ENCODE measurements at places on chromosomes 4 and X. TPM values are rescaled to one million over a fixed set of nuclear protein-coding genes. Genes with fewer than 3 reads are reported as not detected.
A peak's percentile ranks its signal among the peaks of the same experiment; 100 is the strongest.

Gene FGF13
- polyA plus RNA-seq: 32.9 TPM

Gene TMSB15A
- polyA plus RNA-seq: 18.6 TPM

Gene TCP11X2
- polyA plus RNA-seq: 0.25 TPM

Gene XAGE1A
- not detected for polyA plus RNA-seq

Gene DDX53
- not detected for polyA plus RNA-seq

Gene PDLIM3
- polyA plus RNA-seq: 28.2 TPM

Gene SLC34A2
- polyA plus RNA-seq: 2.0 TPM

Gene NPNT
- 163 TPM for polyA plus RNA-seq

Gene GUCY1B1
- polyA plus RNA-seq: 13.5 TPM

Gene ARSH
- not detected for polyA plus RNA-seq

- H3K36me3 ChIP-seq: peaks cover 13% of the 10 kb centered on the region
- H3K27me3 ChIP-seq: no peaks in the 10 kb centered on the region
- peak overlapping the region; percentile 70 for H3K4me3 ChIP-seq
- H3K27ac ChIP-seq: peak overlapping the region; percentile 100
Measured at GRCh38 chrX:48958635-48959094, 1.3 kb upstream of the OTUD5 start.

DNA sequence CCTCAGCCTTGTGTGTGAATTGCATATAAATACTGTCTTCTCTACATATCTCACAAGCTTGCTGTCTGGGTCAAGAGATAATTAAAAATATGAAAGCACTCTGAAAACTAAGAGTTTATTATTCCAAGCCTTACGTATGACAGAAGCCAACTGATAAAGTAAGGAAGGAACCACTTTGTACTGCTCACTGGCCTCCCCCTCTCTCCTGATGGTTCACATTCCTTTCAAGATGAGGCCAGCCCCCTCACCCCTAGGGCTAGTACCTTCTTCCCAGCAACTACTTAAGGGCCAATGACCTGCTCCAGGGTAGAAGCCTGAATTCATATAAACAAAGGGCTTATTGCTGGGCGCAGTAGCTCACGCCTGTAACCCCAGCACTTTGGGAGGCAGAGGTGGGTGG is 5.4 kb upstream of the SOWAHD start:
- H3K27ac ChIP-seq: no peak overlapping the region
- peaks cover 21% of the 10 kb centered on the region for H3K4me1 ChIP-seq
- no peaks in the 10 kb centered on the region for H3K36me3 ChIP-seq
- DNase-seq: no peak

DNA sequence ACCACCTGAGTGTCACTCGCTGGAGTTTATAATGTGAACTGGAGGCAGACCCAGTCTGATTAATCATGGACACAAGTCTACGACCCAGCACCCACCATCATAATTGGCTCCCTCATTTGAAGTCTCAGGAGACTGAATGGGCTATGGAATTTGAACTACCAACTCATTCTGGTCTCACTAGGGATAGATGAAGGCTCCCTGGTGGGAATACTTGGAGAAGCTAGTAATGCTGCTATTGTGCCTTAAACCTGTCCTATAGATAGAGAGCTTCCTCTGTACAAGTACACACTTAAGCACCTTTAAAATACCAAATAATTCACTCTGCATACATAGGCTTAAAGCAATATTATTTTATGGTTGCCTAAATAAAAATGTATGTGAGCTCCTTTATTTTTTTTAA is 90.8 kb upstream of the SMARCAD1 start:
- H3K27me3 ChIP-seq: no peaks in the 10 kb centered on the region
- H3K27ac ChIP-seq: no peak overlapping the region
- H3K4me1 ChIP-seq: no peaks in the 10 kb centered on the region

GRCh38 chr4:18366892-18367291 is 345.3 kb upstream of the LCORL start:
- no peak overlapping the region for H3K27ac ChIP-seq
- H3K27me3 ChIP-seq: no peaks in the 10 kb centered on the region
- no peaks in the 10 kb centered on the region for H3K36me3 ChIP-seq
- H3K4me1 ChIP-seq: no peaks in the 10 kb centered on the region

DNA sequence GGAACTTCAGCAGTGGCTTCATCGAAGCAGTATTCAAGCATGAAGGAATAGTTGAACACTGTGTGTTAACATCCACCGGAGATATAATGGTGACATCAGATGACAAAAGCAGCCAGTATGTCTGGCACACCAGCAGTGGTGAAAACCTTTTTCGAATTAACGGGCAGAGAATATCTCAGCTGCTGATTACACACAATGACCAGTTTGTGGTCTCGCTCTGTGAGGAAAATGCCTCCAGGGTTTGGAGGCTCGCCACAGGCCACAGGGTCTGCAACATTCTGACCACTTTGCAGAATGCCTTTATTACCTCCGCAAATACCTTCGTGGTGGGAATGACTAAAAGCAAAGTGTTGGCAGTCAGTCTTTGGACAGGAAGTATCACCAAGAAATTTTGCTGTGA is 201.5 kb downstream of the NWD2 start:
- H3K36me3 ChIP-seq: no peaks in the 10 kb centered on the region
- no peaks in the 10 kb centered on the region for H3K27me3 ChIP-seq
- no peak for DNase-seq
- H3K4me1 ChIP-seq: peaks cover 23% of the 10 kb centered on the region
- H3K4me3 ChIP-seq: no peak overlapping the region

GRCh38 chrX:102846544-102847236 is 90.4 kb upstream of the RAB40AL start:
- H3K4me1 ChIP-seq: no peaks in the 10 kb centered on the region
- H3K27me3 ChIP-seq: no peaks in the 10 kb centered on the region
- H3K4me3 ChIP-seq: no peak overlapping the region

DNA sequence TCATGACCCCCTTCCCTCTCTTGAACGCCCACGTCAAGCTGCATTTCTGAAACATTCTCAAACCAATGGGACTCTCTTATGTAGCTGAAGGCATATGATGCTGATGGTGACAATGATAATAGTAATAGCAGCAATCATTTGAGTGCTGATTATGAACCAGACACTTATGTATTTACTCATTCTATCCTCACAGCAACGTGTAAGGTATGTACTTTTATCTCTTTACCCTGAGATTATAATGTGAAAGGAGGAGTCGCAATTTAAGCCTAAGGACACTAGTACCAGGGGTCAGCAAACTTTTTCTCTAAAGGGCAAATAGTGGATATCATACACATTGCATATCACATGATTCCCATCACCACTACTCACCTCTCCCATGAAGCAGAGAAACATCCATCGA is 8.5 kb downstream of the PGM2 start:
- H3K36me3 ChIP-seq: peaks cover 79% of the 10 kb centered on the region
- no peak overlapping the region for H3K27ac ChIP-seq
- DNase-seq: no peak

DNA sequence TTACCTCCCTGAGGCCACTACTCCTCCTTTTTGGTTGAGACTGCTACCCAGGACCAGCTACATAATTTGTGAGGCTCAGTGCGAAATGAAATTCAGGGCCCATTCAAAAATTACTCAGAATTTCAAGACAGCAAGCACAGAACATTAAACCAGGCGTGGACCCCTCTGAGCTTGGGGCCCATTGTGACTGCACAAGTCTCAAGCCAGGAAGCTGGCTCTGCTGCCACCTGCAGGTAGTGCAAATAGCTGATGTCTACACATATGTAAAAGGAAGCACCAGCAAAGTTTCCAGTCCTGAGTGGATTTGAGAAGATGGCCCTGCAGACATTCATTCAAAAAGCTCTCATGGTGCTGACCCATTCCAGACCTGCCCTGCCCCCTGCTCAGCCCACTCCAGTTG is 213.4 kb upstream of the LNX1 start:
- H3K4me1 ChIP-seq: no peaks in the 10 kb centered on the region
- DNase-seq: peak; percentile 35
- no peak overlapping the region for H3K4me3 ChIP-seq
- no peaks in the 10 kb centered on the region for H3K27me3 ChIP-seq

DNA sequence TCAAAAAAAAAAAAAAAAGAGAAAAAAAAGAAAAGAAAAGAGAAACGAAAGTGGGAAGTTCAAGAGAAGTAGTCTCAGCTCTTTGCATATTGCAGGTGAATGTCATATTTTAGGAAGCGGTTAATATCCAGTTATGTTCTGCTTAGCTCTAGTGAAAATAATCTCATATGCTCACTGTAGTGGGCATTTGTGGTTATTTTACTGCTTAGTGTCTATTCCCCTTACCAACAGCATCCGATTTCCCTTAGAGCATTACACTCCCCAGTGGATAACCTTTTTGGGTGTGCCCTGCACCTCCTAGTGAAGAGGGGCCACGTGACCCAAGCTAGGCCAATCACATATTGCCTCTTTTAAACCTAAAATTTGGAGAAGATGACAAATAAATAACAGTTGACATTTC is 111.2 kb upstream of the ZNF827 start:
- H3K36me3 ChIP-seq: no peaks in the 10 kb centered on the region
- H3K27me3 ChIP-seq: no peaks in the 10 kb centered on the region
- no peaks in the 10 kb centered on the region for H3K4me1 ChIP-seq
- no peak overlapping the region for H3K27ac ChIP-seq
- DNase-seq: no peak
- no peak overlapping the region for H3K4me3 ChIP-seq

- no peaks in the 10 kb centered on the region for H3K4me1 ChIP-seq
- H3K27me3 ChIP-seq: no peaks in the 10 kb centered on the region
- peak overlapping the region; percentile 56 for H3K27ac ChIP-seq
- DNase-seq: no peak
- no peak overlapping the region for H3K4me3 ChIP-seq
Measured at GRCh38 chr4:119663160-119663788, 34.7 kb upstream of the PDE5A start.

DNA sequence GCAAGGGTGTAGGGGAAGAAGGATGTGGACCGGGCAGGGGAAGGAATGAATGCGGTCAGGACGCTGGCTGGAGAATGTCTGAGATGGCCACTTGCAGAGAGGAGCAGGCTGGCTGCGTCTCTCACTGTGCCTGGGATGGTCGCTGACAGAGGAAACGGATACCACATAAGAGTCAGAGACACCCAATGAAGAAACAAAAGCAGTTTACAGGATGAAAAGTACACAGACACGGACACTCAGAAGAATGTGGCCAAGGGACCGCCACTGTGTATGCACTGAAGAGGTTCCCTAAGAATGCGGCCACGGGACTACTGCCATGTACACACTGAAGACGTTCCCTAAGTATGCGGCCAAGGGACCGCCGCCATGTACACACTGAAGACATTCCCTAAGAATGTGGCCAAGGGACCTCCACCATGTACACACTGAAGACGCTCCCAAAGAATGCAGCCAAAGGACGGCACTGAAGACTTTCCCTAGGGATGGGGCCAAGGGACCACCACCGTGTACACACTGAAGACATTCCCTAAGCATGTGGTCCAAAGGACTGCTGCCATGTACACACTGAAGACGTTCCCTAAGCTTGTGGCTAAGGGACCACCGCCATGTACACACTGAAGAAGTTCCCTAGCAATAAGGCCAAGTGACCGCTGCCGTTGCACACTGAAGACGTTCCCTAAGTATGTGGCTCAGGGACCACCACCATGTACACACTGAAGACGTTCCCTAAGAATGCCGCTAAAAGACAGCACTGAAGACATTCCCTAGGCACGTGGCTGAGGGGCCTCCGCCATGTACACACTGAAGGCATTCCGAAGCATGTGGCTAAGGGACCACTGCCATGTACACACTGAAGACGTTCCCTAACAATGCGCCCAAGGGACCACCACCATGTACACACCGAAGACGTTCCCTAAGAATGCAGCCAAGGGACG is 32.2 kb downstream of the DHRSX start:
- no peaks in the 10 kb centered on the region for H3K4me1 ChIP-seq
- no peak for DNase-seq
- no peak overlapping the region for H3K4me3 ChIP-seq

GRCh38 chr4:109015413-109015810 is 252.6 kb upstream of the ETNPPL start:
- no peaks in the 10 kb centered on the region for H3K27me3 ChIP-seq
- H3K4me1 ChIP-seq: no peaks in the 10 kb centered on the region
- no peak for DNase-seq
- no peak overlapping the region for H3K27ac ChIP-seq

DNA sequence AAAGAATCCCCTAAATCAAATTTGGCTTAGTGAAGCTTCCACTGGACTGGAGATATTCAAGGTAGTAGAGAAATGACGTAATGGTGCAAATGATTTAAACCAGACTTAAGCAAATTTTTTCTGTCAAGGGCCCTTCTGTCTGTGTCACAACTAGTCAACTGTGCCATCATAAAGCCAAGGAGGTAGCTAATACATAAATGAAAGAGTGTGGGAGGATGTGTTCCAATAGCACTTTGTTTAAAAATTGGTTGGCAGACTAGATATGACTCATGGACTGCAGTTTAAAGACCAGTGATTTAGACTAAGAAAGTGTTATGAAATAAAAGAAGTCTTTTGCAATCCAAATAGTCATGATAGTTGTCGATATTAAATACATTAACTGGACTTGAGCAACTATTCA is 24.3 kb upstream of the TEX13C start:
- no peak for DNase-seq
- no peaks in the 10 kb centered on the region for H3K4me1 ChIP-seq
- H3K27me3 ChIP-seq: no peaks in the 10 kb centered on the region
- no peaks in the 10 kb centered on the region for H3K36me3 ChIP-seq
- H3K4me3 ChIP-seq: no peak overlapping the region
- H3K27ac ChIP-seq: no peak overlapping the region

GRCh38 chr4:57098941-57099340 is 11.2 kb downstream of the IGFBP7 start:
- no peak for DNase-seq
- H3K4me1 ChIP-seq: peaks cover 6% of the 10 kb centered on the region
- peaks cover 2% of the 10 kb centered on the region for H3K27me3 ChIP-seq

Measured in large intestine (tissue), 12 donors.